ENCODE measurements at places on chromosomes 11 and 22.

GRCh38 chr11:86469491-86470388 is 95.1 kb downstream of the CCDC81 start:
- DNase-seq, result no peak

DNA sequence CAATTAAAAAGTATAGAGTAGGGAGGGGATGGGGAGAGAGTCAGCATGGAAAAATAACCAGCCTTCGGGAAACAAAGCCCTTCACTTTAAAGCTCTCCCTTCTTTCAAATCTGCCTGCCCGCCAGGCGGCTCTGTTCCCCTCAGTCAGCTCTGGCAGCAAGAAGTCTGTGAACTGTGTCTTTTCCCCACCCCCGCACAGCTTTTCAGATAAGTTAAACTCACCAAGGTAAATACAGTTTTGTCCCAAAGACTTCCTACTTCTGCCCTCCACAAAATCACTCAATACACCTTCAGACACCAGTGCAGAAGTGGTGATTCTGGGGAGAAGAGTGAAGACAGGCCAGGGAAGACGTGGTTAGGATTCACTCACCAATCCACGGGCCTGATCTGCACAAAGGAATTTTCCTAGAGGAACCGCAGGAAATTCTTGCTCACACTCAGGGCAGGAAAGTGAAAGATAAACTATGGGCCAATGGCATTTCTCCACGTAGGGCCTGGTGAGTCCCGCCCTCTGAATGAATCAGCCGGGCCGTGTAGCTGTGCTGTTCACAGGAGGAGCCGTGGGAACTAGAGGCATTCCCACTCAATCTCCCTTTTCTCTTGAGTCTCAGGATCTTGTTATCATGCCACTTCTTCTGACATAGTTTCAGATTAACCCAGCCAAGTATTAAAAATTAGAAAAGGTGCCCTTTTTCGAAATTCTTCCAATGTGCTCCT is at the start of gene TRIM5:
TSS of gene TRIM5 (minus strand) at position 429 of the 717 bp plus-strand sequence. CDS start 4,897 bp downstream, outside the sequence.
- peak; percentile 92 for DNase-seq

GRCh38 chr11:56855217-56855616 is 106.7 kb upstream of the OR9G4 start:
- DNase-seq, result no peak

GRCh38 chr11:61976813-61977475 is 9.5 kb upstream of the FTH1 start:
- no peak for DNase-seq

DNA sequence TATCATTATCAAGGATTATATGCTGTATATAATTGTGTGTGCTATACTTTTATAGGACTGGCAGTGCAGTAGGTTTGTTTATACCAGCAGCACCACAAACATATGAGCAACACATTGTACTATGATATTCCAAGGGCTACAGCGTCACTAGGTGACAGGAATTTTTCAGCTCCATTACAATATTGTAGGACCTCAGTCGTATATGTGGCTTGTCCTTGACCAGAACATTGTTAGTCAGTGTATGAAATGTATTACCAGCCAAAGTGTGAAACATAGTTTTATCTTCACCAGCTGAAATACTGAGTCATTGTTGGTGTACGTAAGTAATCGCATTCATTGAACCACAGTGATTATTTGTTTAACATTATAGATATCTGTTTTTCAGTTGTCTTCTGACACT is 20.4 kb downstream of the JHY start:
- DNase-seq, result no peak

DNA sequence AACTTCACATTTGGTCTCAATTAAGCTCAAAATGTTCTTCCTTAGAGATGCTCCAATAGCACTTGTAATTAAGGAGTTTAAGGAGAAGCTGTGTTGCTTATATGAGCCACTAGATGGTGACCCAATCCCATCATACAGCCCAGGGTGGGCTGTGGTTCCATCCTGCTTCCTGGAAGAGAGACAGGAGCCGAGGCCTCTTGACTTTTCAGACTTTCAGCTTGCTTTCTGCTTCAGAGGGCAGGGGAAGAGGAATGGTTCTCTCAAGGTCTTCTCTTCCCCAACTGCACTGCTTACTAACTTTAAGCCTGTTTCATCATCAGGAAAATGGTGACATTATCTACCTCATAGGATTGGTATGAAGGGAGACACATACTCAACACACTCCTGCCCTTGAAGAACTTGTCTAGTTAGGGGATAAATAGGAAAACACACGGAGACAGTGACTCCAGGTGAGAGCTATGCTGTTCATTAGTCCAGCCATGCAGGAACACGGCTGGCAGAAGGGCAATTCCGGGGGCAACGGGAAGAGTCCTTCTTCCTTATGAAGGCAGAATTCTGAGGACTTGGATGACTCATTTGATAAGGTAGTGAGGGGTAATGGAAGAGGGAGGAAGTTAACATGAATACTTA is 20.1 kb downstream of the TMEM218 start:
- DNase-seq, result peak; percentile 80

DNA sequence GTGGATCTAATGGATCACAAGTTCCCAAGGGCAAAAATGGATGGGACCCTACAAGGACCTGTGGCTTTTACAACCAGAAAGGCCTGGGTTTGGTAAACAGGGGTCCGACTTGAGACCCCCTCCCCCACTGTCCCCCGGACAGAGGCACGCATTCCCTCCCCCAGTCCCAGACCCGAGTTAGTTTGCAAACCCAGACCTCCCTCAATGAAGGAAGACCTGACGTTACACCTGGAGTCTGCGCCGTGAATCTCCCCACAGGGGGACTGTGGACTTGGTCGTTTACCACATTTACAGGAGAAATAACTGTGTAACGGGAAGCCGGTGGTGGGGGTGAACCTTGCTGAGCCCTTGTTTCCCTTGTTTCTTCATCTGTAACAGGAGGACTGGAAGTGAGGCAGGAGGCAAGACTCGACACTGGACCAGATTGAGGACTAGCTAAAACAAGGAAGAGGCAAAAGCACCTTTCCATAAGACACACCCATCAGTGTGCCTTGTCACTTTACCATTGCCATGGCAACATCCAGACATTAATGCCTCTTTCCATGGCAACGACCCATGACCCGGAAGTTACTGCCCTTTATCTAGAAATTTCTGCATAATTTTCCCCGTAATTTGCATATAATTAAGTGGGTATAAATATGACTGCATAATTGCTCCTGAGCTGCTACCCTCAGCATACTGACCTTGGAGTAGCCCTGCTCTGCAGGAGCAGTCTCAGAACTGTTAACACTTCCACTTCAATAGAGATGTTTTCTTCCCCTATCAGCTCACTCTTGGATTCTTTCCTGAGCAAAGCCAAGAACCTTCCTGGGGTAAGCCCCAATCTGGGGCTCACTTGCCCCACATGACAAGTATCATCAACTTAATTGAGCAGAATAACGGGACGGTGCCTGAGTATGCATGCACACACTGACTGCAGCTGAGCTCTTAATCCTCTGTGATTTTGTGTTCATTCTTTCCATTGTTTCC is 25.4 kb downstream of the PDGFB start:
- no peak for DNase-seq

- no peak for DNase-seq
Observed at GRCh38 chr11:133230431-133230830, 301.9 kb downstream of the OPCML start.

GRCh38 chr11:103959279-103959942 is 77.0 kb upstream of the DDI1 start:
- DNase-seq, result no peak

DNA sequence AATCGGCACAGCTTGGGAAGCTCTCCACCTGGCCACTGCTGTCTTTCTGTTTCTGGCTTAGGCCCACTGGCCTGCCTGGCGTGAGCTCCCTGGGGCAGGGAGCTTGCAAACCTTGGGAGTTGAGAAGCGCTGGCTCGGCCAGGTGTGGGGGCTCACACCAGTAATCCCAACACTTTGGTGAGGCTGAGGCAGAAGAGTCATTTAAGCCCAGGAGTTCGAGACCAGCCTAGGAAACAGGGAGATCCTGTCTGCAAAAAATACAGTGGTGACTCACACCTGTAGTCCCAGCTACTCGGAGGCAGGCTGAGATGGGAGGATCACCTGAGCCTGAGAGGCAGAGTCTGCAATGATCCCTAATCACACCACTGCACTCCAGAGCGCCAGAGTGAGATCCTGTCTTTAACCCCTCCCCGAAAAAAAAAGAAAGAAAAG is 4.0 kb downstream of the AP5B1 start:
- DNase-seq, result no peak

DNA sequence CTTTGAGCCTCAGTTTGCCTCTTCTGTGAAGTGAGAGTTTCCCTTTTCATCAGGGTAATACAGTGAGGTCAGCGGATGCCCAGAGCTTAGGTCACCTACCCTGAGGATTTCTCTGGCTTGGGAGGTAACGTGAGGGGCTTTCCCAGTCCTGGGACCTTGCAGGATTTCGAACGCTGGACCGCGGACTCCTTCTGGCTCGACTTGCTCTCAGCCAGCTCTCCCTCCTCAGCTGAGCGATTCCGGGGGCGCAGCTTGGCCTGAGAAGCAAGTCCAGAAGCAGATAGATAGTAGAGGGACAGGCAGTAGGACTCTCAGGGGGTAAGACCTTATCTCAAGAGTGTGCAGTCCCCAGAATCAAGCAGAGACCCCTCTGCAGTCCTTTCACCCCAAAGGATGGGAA is 24.0 kb downstream of the TNKS1BP1 start:
- DNase-seq, result no peak

GRCh38 chr11:74646954-74647353 is 54.6 kb downstream of the POLD3 start:
- DNase-seq, result no peak

- no peak for DNase-seq
Observed at GRCh38 chr11:32033491-32033890, 57.4 kb upstream of the RCN1 start.

GRCh38 chr22:47391169-47392053 is 629.0 kb downstream of the TBC1D22A start:
- DNase-seq, result no peak

GRCh38 chr22:29824677-29825076 is 13.4 kb downstream of the ASCC2 start:
- no peak for DNase-seq

GRCh38 chr11:44538375-44539054 is 26.9 kb upstream of the CD82 start:
- DNase-seq, result peak; percentile 90

DNA sequence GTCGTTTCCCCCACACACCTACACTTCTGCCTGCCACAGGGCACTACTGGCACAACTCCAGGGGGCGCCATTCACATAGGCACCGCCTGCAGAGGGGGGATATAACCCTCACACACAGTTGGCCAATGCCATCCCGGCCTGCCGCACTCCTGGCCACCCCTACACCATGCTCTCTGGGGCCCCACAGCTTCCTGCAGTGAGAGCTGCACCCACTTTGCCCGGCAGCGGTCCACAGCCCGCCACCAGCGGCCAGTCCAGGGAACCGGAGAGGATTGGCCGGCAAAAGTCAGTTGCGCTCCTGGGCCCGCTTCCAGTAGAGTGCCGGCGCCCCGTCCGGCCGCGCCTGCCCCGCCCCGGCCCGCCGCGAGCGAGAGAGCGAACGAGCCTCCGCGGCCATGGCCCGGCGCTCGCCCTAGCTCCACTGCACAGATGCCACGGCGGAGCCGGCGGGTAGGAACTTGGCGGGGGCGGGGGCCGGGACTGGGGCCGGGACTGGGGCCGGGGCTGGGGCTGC is 25.6 kb upstream of the SUSD2 start:
- peak; percentile 65 for DNase-seq

- DNase-seq, result no peak
Observed at GRCh38 chr11:122563761-122564160, 91.8 kb upstream of the UBASH3B start.

- no peak for DNase-seq
Observed at GRCh38 chr11:60390419-60390818, 5.8 kb upstream of the MS4A14 start.

DNA sequence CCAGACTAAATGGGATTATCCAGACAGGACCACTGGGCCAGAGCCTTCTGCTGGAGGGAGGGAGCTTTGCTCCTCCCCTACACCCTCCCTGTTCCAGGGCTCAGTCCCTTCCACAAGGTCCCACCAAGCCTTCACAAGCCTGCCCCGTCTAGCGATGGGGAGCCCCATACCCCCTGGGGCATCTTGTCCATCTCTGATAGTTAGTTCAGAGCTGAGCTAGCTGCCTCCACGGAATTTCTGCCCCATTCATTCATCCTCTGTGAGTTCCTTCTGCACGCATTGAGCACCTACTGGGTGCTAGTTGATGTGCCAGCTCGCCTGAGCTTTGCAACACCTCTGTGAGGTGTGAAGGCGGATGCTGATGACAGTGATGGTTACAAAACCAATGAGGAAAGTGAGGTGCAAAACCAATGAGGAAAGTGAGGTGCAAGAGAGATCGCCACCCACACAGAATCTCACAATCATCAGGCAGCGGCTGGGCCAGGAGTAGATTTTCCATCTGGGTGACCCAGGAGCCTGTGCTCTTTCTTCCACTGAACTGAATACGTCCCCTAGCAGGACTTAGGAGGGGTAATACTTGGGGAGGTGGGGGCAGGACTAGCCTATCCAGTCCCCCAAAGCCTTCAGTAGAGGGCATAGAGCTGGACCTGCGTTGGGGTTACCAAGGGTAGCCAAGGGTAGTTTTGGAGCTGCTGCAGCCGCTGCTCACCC is 21.5 kb upstream of the CBX7 start:
- no peak for DNase-seq

GRCh38 chr11:92211576-92212167 is 12.9 kb upstream of the FAT3 start:
- no peak for DNase-seq

- DNase-seq, result no peak
Observed at GRCh38 chr22:19424186-19424500, 7.4 kb downstream of the HIRA start.

GRCh38 chr11:96055706-96056387 is 131.9 kb upstream of the MTMR2 start:
- no peak for DNase-seq

GRCh38 chr22:43975041-43975440 is 19.8 kb downstream of the SAMM50 start:
- no peak for DNase-seq

GRCh38 chr11:32428665-32429303 is 6.6 kb downstream of the WT1 start:
- no peak for DNase-seq

- DNase-seq, result no peak
Observed at GRCh38 chr11:117428856-117429229, 101.2 kb downstream of the CEP164 start.

- no peak for DNase-seq
Observed at GRCh38 chr11:103284260-103284659, 175.0 kb downstream of the DYNC2H1 start.

- peak; percentile 74 for DNase-seq
Observed at GRCh38 chr11:69049490-69049867, 747 bp downstream of the TPCN2 start.

- DNase-seq, result no peak
Observed at GRCh38 chr11:78224506-78224905, 35.8 kb downstream of the USP35 start.

- no peak for DNase-seq
Observed at GRCh38 chr22:28030473-28030872, 111.4 kb upstream of the PITPNB start.

Measured in HuH-7 (cell line).